ENCODE measurements at places on chromosomes 2 and 18.

DNA sequence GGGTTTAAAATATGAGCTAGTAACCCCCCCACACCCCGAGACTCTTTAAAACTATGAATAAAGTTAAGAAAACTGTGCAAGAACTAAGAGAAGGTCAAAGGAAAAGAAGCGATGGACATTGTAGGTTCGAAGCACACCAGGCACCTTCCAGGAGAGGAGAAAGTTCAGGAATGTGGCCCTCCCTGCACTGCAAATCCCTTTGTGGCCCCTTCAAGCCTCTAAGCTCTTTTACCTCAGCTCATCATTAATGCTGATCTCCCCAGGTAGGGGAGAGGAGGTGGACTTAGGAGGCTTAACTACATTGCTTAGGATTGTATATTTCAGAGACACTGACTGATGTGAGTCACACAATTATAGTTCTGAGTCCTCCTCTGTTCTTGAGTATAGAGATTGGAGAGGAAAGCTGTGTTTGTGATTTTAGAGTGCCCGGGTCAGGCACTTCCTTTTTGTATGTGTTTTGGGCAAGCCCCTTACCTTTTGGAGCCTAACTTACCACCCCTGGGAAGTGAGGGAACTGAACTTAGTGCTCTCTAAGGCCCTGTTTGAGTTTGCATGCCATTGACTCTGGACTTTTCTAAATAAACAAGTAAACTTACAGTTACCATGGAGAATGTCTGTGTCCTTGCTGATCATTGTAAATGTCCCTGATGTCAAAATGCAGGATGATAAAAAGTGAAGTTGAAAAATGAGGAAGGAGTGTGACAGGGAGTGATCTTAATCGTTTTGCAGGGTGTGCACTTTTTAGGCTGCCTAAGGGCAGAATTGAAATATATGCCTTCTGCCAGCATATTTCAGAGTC, 140.8 kb upstream of the ZEB2 start:
- DNase-seq: no peak

DNA sequence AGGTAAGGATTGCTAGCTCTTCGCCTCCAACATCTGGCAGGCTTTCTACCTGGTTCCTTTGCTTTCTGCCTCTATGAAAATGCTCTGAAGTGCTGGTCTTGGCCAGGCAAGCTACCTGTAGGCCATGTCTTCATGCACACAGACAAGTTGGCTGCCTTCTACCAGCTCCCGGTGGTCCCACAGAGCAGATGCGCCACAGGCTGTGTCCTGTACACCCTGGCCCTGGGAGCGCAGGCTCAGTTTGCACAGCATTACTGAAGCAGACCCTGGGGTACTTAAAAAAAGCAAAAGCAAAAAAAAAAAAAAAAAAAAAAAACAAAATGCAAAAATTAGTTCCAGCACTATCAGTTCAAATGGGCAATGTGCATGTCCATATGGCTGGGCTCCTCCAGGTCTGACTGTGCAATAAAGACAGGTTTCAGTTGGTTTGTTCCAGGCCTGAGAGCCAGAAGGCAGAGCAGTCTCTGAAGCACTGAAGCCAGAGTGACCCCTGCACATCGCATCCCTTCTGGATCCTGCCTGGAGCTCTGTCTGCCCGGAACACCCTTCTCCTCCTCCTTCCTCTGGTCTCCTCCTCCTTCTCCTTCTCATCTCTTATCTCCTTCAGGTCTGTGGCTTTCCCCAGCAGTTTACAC, 288.0 kb upstream of the REV1 start:
- DNase-seq: no peak

DNA sequence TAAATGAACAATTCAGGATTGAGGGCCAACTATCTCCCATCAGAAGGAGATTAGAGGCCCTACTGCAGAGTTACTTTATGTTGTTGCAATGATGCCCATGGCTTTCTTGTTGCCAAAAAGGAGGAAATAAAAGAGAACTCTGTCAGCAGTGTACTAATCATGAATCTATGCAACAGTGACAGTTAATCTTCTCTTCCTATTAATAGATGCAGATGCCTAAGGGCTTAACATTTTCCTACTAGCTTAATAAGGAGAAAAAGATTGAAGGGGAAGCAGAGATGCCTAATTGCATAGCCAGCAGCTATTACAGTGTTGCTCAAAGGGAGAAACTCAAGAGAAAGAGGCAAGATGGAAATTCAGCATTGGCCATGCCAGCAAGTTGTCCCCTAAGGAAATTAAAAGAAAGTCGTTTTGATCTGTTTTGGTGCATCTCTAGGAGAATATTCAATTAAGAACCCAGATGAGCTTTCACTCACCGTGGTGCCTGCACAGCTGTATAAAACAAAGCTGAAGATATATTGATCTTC, 107.1 kb upstream of the KCNJ3 start:
- DNase-seq: no peak

- DNase-seq: no peak
Measured at GRCh38 chr2:182611009-182611408, 105.0 kb upstream of the DNAJC10 start.

GRCh38 chr2:150107816-150108215, 379.7 kb downstream of the RND3 start:
- no peak for DNase-seq

DNA sequence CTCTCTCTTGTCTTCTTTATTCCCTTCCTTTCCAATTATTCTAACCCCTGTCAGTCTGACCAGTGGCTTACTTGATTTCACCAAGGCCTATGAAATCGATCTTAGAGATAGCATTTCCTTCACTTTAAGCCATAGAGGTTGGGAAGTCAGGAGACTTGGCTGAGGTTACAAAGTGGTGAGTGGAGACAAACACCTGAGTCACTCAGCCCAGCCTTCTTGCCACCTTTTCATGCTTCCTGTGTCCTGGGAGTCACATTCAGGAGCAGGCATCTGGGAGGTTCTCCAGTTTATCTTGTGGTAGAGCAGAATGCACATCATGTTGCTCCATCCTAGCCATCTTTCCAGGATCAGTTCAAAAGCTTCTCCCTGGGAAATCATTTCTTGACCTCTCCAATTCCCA, 59.1 kb downstream of the VSNL1 start:
- DNase-seq: no peak

GRCh38 chr2:126399001-126399400, 257.0 kb upstream of the GYPC start:
- DNase-seq: peak; percentile 15

DNA sequence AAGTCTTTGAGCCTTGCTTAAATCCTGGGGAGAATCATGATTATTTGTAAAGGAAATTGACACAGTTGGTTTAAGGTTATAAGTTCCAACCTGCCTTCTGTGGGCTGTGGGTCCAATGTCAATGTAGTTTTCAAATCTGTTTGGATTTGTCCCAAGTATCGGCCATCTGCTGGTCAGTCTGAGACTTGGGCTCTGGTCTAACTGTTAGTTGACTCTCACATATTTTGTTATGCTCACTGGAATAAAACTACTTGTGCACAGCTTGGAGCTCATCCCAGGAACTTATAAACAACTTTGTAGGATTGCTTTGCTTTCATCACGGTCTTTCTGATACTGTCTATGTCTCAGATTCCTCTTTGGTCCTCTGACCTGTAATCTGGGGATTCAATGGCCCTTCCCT, 1026.2 kb upstream of the ZEB2 start:
- DNase-seq: no peak

DNA sequence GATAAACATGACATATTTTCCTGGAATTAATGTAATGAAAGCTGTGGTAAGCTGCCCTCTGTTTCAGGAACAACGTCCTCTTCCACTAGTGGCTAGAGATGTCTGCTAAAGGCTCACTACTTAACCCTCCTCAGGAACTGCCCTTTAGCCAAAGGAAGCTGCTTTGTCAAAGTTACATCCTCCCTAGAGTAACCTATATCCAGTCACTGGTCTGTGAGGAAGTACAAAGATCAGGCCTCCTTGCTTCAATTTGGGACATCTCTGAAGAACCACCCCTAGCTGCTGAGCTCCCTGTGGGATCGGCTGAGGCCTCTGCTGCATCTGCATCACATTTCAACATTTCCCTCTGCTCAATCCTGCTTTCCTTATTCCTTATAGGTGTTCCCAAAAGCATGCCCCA, 107.8 kb downstream of the PRELID3A start:
- DNase-seq: no peak

DNA sequence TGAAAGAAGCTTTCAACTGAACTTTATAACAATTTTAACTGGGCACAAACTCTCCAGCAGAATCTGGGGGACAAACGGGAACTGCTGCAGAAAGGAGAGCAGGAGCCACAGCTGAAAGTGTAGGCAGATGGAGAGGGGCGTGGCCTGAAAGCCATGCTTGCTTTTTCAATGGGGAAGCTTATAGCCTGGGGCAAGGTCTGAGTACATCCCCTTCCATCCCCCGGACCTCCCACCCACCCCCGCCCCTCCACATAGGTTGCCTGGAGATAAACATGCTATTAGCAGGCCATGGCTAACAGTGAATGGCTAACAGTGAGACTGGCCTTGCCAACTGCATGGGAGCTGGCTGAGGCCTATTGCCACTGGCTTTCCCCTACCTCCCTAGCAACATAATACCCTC, 317.9 kb upstream of the TANK start:
- DNase-seq: no peak

Measured in hematopoietic multipotent progenitor cell treated with erythropoietin and hydrocortisone succinate and interleukin-3 and kit ligand, for 17 days (in vitro differentiated cells).